Breast epithelium (tissue), 4 donors: ENCODE measurements at places on chromosomes 6 and 20. TPM values are rescaled to one million over a fixed set of nuclear protein-coding genes. Genes with fewer than 3 reads are reported as not detected.
A peak's percentile ranks its signal among the peaks of the same experiment; 100 is the strongest.

DNA sequence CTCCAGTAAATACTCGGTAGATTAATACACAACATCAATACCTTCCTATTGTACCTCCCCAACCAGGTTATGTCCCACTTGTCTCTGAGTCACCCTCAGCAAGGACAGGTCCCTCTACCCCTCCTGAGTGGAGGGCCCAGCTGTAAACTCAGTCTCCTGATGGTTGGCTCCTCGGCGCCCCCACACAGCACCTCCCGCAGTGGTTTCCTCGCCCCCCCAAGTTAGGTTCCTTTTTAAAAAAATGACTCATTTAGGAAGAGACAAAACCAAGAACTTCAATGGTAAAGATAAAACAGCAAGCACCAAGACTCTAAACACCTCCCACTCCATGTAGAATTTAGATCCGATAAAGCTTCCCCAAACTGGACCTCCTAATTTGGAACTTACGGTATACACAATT, 83.5 kb downstream of the TRERF1 start:
- no peaks in the 10 kb centered on the region for H3K36me3 ChIP-seq
- no peaks in the 10 kb centered on the region for H3K27me3 ChIP-seq
- DNase-seq, result no peak
- H3K4me3 ChIP-seq, result no peak overlapping the region

APCDD1L gene
- total RNA-seq, result not detected

RFX6 gene
- total RNA-seq, result under 0.01 TPM

DNA sequence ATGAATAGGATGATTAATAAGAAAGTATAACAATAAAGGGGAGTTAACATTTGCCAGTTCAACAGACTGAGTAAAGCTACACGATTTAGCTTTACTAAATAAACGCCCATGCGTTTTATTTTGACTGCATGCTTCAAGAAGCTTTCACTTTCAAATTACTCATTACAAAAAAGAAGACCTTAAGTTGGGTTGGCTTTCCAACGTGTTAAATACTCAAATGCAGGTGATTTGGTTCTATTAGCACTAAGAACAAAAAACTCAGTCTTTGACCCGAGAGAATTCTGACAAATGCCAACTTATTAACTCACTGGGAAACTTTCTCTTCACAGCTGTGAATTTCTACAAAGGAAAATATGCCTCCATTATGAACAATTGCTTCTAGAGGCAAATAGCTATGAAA, 24.8 kb downstream of the RNF146 start:
- H3K4me1 ChIP-seq, result no peaks in the 10 kb centered on the region
- no peak overlapping the region for H3K27ac ChIP-seq
- no peaks in the 10 kb centered on the region for H3K36me3 ChIP-seq
- H3K27me3 ChIP-seq, result no peaks in the 10 kb centered on the region

CYB5R4 gene
- total RNA-seq, result 7.8 TPM

LY6G6D gene
- total RNA-seq, result not detected

DNA sequence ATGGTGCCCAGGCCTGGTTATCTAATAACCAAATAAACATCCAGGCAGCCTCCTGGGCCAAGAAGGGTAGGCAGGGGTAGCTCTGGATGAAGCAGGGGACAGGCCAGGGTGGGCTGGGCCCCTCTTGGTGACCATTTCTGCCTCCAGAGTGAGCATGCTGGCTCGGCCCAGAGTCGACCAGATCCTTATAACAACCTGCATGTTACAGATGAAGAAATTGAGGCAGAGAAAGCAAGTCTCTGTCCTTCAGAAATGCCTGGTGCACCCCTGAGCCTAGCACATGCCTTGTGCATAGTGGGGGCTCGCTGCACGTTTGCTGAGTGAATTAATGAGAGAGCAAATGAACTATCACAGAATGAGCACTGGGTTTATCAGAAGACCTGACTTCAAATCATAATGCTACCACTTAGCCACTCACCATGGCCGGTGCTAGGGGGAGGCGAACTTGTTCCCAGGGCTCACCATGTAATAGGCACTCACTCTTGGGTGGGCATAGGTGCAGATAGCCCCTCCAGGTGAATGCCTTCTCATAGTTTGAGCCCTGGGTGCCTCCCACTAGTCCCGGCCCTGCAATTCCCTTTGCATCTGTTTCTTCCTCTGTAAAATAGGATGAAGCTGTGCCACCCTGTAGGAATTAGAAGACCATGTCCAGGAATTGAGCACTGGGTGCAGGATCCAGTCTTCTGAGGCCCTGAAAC, 3.8 kb upstream of the APCDD1L start:
- H3K27ac ChIP-seq, result no peak overlapping the region
- H3K27me3 ChIP-seq, result peaks cover 15% of the 10 kb centered on the region
- no peaks in the 10 kb centered on the region for H3K36me3 ChIP-seq
- no peak overlapping the region for H3K4me3 ChIP-seq

GRCh38 chr6:113690281-113691259, 166.6 kb upstream of the MARCKS start:
- DNase-seq, result no peak
- H3K4me3 ChIP-seq, result no peak overlapping the region
- no peaks in the 10 kb centered on the region for H3K4me1 ChIP-seq
- H3K27ac ChIP-seq, result peak overlapping the region; percentile 3

DNA sequence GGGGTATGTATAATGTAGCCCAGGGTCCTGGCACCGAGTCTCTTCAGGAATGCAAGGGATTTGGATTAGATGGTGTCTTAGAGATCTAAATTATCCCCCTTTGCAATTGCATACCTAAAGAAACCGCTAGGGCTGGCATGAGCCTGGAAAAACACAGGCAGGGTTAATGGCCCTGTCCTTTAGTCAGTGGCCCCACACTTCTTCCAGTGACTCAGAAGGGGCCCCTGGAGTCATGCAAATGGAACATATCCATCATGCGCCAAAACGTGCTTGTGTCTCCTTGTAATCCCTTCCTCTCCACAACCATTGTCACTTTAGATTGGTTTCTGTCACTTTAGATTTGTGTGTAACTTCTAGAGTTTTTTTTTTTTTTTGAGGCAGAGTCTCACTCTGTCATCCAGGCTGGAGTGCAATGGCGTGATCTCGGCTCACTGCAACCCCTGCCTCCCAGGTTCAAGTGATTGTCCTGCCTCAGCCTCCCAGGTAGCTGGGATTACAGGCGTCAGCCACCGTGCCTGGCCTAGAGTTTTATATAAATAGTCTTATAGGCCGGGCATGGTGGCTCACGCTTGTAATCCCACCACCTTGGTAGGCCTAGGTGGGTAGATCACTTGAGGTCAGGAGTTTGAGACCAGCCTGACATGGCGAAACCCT, 8.7 kb upstream of the MYBL2 start:
- H3K4me1 ChIP-seq, result no peaks in the 10 kb centered on the region
- no peaks in the 10 kb centered on the region for H3K27me3 ChIP-seq
- no peak for DNase-seq
- H3K27ac ChIP-seq, result peak overlapping the region; percentile 89

DNA sequence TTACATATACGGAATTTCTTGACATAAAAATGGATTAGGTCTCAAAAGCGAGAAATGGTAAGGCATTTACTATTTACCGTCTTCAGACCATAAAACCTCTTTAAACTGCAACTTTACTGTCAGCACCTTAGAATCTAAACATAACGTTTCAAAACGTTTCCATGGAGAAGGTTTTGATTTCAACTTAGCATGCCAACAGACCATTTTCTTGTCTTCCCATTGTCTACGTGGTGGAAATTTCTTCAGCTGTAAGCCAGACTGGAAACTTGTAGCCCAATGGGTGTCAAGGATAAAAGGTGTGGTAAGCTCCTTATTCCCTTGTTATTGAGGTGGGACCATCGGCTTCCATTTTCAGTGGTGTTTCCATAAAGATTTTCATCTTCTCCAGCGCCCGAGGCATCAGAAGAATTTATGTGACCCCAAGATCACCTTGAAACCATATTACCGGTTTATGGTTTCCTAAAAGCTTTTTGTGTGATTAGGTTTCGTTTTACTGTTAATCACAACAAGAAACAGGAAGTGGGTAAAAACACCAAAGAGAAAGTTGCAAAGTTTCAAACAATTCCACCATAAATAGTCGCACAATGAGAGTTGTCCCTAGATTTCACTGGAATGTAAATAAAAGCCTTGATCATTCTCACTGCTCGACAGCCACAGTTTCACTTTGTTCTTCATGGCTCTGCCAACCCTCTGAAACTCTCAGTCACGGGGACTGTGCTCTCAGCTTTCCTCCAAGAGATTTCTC, 63.0 kb upstream of the CD2AP start:
- peak overlapping the region; percentile 63 for H3K4me3 ChIP-seq
- H3K27me3 ChIP-seq, result no peaks in the 10 kb centered on the region
- DNase-seq, result no peak
- no peaks in the 10 kb centered on the region for H3K36me3 ChIP-seq
- peak overlapping the region; percentile 31 for H3K27ac ChIP-seq

DNA sequence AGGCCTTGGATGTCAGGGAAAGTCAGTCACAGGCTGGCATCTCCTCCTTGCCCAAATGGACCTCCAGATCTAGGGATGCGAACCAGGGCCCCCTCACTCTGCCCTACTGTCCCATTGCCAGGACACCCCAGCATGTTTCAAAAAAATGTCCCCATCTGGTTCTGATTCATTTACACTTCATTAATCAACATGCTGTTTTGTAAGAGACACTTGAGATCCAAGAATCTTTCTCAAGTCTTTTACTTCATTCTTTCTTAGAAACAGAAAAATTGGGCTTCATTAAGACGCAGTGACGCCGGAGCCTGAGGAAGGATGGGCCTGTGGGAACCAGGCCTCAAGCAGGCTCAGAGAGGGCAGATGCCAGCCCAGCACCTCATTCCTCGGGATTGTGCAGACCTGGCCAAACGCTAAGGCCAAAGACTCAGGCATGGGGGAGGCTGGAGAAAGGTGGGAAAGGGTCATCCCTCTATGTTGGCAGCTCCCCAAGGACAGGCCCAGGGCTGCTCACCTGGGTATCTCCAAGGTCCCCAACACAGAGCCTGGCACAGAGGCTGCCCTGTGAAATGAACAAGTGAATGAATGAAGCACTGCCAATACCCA, 3.8 kb downstream of the RSPO4 start:
- no peak overlapping the region for H3K27ac ChIP-seq
- H3K4me1 ChIP-seq, result no peaks in the 10 kb centered on the region
- H3K4me3 ChIP-seq, result no peak overlapping the region

TSBP1 gene
- total RNA-seq, result not detected

DNA sequence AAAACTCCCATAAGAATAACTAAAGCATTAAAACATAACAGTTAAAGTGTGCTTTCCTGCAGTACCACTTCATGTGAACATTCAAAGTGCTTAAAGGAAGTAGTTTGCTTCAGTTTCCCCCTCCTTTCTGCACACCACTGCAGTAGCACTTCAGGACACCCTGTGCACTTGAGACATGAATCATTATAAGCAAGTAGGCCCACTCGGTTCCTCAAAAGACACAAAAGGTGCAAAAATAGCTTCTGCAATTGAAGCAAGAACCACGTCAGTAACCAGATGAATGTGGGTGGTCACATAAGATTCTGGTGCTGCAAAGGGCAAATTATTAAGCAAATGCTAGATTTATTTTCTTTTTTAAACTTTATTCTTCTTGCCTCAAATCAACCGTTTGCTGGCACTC, 160.6 kb downstream of the HIVEP2 start:
- no peaks in the 10 kb centered on the region for H3K4me1 ChIP-seq
- no peaks in the 10 kb centered on the region for H3K36me3 ChIP-seq
- H3K4me3 ChIP-seq, result no peak overlapping the region
- no peak overlapping the region for H3K27ac ChIP-seq
- no peaks in the 10 kb centered on the region for H3K27me3 ChIP-seq

PAX1 gene
- total RNA-seq, result not detected

- no peak overlapping the region for H3K27ac ChIP-seq
- no peak overlapping the region for H3K4me3 ChIP-seq
- peaks cover 5% of the 10 kb centered on the region for H3K4me1 ChIP-seq
- no peaks in the 10 kb centered on the region for H3K36me3 ChIP-seq
- no peak for DNase-seq
- no peaks in the 10 kb centered on the region for H3K27me3 ChIP-seq
These were observed 162.7 kb upstream of the SGK1 start for GRCh38 chr6:134480593-134480992.

GRCh38 chr20:56839786-56840185, 210.7 kb downstream of the TFAP2C start:
- H3K36me3 ChIP-seq, result no peaks in the 10 kb centered on the region
- no peak overlapping the region for H3K27ac ChIP-seq

- no peaks in the 10 kb centered on the region for H3K4me1 ChIP-seq
- no peaks in the 10 kb centered on the region for H3K36me3 ChIP-seq
- DNase-seq, result no peak
- H3K27me3 ChIP-seq, result no peaks in the 10 kb centered on the region
- H3K4me3 ChIP-seq, result no peak overlapping the region
These were observed 298.1 kb upstream of the FOXQ1 start for GRCh38 chr6:1013656-1014430.

SAMD5 gene
- total RNA-seq, result 0.80 TPM

LST1 gene
- total RNA-seq, result 8.8 TPM

PBOV1 gene
- total RNA-seq, result not detected

DNA sequence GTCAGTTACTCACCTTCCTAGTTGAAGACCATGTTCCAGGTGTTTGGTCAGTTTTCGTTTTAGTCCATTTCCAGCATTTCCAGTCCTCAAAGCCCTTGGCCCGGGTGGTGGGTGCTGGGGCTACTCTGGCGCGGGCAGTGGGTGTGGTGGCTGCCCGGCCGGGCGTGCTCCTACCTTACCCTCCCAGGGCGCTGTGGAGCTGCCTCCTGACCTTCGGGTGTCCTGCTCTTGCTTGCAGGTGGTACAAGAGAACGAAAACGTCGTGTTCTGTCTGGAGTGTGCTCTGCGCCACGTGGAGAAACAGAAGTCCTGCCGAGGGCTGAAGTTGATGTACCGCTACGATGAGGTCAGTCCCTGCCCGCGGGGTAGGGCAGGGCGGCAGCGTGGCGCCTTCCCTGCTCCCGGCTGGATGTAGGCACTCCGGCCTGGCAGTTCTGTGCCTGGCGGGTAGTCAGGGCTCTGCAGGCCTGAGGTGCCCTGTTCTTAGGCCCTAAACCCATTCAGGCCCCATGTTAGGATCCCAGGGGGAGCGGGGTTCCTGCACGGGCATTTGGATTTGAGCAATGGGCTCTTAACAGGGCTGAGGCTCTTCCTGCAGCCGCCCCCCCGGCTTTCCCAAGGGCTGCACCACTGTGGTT, 145.8 kb downstream of the DTNBP1 start:
- H3K27ac ChIP-seq, result no peak overlapping the region
- H3K4me1 ChIP-seq, result no peaks in the 10 kb centered on the region
- H3K36me3 ChIP-seq, result peaks cover 8% of the 10 kb centered on the region
- H3K4me3 ChIP-seq, result no peak overlapping the region
- H3K27me3 ChIP-seq, result no peaks in the 10 kb centered on the region

GRCh38 chr6:168526841-168527281, 85.9 kb downstream of the SMOC2 start:
- no peaks in the 10 kb centered on the region for H3K27me3 ChIP-seq
- peak overlapping the region; percentile 73 for H3K27ac ChIP-seq
- DNase-seq, result peak; percentile 76
- H3K4me1 ChIP-seq, result peaks cover 7% of the 10 kb centered on the region
- H3K4me3 ChIP-seq, result no peak overlapping the region
- no peaks in the 10 kb centered on the region for H3K36me3 ChIP-seq

- H3K27me3 ChIP-seq, result no peaks in the 10 kb centered on the region
- H3K36me3 ChIP-seq, result no peaks in the 10 kb centered on the region
- H3K4me3 ChIP-seq, result no peak overlapping the region
- H3K4me1 ChIP-seq, result no peaks in the 10 kb centered on the region
These were observed 16.1 kb upstream of the SAMHD1 start for GRCh38 chr20:36967636-36968035.
